CD4-positive, alpha-beta T cell (primary cell): ENCODE measurements at places on chromosomes 1 and 21.

- DNase-seq: no peak
Measured at GRCh38 chr1:72885017-72885416, 602.7 kb upstream of the NEGR1 start.

DNA sequence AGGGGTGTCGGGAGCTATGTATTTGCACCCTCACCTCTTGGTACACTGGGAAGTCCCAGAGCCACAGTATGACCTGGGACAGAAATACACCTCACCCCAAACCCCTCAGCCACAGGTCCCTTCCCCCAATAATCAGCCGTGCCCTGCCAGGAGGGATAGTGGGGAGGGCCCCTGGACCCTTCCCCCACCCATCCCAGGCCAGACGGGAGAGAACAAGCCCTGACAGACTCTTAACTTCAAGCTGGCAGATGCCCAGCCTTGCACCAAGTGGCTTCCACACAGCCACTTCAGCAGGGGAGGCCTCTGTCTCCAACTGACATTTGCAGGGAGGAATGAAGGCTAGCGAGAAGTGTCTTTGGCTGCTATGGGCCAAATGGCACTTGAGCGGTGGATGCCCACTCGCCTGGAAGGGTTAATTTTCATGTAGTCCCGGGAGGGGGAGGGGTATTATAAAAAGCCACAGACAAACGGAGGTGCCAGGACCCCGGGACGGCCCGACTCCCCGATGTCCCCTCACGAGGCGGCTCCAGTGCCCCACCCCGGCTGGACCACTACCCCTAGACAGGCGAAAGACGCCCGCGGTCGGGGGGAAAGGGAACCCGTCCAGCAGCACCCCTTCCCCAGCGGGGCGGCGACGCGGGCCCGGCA lies 495 bp downstream of the SYNC start:
- no peak for DNase-seq

- no peak for DNase-seq
Measured at GRCh38 chr1:196317535-196318522, 290.4 kb downstream of the KCNT2 start.

- DNase-seq: peak; percentile 1
Measured at GRCh38 chr1:228016181-228016510, 9.3 kb downstream of the WNT3A start.

DNA sequence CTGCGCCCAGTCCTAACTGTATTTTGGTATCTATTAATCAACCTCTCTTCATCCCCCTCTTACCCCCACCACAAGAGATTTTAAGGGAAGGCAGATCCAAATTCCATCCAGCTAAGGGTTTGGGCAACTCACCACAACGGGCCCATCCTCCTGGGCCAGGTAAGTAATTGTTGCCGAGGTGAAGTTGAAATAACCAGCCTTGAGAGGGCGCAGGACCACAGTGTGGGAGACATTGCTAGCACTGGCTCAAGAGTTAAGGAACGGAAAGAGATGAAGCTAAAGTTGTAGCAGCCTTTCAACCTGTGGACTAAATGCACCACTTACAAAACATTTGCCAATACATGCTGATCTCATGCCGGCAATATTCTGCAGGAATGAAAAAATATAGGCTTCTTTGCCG lies 5.9 kb downstream of the SSR2 start:
- DNase-seq: no peak

- DNase-seq: no peak
Measured at GRCh38 chr1:167333124-167333523, 112.4 kb downstream of the POU2F1 start.

DNA sequence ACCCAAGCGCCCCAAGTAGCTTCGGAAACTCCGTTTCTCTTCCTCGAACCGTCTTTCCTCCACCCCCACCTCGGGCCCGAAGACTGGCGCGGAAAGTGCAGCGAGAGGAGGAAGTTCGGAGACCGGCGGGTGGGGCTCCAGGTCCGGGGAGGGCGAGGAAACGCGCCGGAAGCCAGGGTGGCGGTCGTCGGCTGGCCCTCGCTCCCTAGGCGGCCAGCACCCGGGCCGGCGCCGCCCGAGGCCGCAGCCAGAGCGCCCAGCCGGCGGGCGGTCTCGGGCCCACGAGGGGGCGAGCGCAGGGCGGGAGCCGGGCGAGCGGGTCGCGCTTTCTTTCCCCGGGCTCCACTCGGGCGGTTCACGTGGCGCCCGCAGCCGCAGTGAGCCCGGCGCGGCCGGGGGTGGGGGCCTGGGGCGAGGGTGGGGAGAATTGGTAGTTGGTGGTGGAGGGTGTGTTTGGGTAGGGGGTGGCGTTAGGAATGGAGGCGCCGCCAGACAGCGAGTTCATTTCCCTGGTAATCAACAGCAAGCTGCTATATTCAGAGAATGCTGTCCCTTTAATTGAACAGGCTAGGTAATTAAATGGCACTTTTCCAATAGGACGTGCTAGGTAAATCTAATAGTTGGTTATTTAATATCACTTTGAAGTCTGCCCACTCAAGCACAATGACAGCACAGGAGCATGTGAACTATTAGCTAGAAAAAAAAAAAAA lies 6.7 kb downstream of the LMO4 start:
- DNase-seq: peak; percentile 62

GRCh38 chr1:53562291-53562980 lies 103.2 kb downstream of the DMRTB1 start:
- DNase-seq: no peak

GRCh38 chr1:234684856-234685255 lies 74.9 kb upstream of the IRF2BP2 start:
- DNase-seq: no peak

- no peak for DNase-seq
Measured at GRCh38 chr1:99756598-99756997, 9.8 kb downstream of the FRRS1 start.

DNA sequence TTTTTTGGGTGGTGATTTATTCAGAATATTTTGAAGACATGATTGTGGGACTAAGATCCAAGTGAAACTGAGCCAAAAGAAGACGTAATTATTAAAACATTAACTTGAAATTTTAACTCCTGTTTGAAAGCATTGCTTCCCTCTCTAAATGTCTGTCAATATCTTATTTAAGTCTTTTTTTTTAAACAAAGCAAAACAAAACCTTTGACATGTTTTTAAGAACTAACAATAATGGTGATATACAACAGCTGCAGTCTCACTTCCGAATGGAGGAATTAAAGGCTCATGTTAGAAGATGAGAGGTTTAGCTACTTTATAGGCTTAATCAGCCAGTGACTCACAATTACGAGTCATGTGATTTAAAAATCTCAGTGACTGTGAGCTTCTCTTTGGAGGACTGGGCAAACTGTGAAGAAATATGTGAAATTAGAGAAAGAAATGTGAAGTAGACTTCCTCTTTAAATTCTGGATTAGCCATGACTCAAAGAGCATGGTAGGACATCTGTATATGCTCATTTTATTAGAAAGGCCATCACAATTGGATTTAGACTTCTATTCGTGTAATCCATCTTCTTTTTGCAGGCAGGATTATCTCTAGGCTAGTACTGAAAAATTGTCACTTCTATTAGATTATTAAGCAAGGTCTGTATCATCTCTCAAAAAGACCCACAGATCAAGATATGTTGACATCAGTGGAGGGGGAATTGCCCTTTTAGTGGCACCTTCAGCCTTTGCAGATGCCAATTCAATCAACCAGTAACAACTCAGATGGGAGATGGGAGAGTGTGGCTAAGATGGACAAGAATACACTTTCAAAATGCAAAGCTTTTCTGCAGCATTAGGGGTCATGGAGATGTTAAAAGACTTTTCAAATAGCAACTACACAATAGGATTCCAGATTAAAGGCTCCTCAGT lies 28.7 kb downstream of the KCNA3 start:
- DNase-seq: no peak

DNA sequence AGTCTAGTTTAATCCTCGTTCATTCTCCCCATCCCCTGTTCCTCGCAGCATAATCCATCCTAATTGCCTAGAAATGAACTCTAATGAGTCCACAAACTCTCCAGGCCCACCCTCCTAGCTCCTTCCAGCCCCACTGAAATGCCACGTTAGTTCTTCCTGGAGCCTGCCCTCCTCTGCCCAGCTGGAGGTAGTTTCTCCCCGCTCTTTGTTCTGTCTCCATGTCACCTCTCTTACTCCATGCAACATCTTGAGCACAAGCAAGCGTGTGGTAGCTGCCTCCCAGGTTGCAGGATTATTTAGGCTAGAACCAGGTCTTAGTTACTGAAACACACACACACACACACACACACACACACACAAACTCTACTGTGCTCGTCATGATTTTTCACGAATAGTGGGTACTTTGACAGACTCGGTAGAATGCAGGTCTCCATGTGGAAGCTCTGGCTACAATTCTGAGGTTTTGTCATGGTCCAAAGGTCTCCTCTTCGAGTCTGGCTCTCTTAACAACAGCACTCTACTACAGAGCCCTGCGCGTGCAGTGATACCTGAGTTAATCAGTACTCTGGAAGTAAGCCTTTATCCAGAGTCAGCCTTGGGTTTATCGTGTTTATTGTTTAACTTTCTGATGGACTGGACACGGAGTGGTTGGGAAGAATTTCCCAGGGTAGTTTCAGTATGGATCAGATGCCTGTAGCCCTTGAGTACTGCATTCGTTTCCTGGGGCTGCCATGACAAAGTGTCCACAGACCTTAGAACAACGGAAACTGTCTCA lies 27.5 kb downstream of the HUNK start:
- DNase-seq: no peak

GRCh38 chr1:29271724-29272123 lies 35.4 kb downstream of the PTPRU start:
- no peak for DNase-seq

DNA sequence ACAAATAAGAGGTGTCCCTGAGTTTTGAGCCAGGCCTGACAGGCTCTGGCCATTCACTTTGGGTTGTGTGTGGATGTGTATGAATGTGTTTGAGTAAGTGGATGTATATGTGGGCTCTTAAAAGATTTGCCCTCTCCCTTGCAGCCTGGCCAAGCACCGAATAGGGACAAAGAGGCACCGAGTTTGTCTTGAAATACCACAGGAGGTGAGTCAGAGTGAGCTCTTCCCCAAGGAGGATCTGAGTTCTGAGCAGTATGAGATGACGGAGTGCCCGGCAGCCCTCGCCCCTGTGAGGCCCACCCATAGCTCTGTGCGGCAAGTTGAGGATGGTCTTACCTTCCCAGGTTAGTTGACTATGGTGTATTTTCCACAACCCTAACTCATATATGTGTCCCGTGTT lies 19.0 kb downstream of the KDM4A start:
- DNase-seq: no peak

DNA sequence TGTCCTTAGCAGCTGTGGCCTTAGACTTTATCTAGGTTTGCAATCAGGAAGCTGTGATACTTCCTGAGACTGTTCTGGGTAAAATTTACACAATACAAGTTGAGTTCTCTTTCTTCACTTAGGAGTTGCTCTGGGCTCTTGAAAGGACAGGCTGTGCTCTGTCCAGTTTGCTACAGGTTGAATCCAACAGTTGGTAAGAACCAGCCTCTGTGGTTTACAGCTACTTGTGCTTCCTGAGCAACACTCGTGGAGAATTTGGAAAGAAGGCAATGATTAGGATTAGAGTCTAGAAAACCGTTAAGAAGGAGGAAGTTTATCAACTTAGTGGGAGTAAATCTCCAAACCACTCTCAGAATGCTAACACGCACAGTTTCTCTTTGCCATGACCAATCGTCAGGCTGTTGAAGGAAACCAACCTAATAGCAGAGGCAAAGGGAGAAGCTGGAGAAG lies 26.8 kb downstream of the GFI1 start:
- DNase-seq: no peak

DNA sequence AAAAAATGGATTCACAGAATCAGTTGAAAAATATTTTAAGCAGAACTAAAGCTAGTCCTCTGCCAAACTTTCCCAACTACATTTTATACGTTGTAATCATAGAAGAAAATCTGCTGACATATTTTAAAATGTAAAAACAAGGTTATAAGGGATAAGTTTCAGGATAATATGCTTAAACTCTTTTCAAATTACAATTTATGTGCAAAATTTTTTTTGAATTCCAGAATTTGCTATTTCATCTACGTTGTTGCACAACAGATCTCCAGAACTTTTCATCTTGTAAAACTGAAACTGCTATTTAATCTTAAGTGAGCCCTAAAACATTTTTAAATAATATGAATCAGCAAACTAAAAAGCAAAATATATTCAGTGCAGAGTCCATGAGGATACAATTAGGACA lies 5.9 kb downstream of the EDEM3 start:
- DNase-seq: no peak

- DNase-seq: no peak
Measured at GRCh38 chr1:183870351-183871077, 65.6 kb downstream of the RGL1 start.

GRCh38 chr1:151783796-151784195 lies 6.5 kb downstream of the TDRKH start:
- no peak for DNase-seq

DNA sequence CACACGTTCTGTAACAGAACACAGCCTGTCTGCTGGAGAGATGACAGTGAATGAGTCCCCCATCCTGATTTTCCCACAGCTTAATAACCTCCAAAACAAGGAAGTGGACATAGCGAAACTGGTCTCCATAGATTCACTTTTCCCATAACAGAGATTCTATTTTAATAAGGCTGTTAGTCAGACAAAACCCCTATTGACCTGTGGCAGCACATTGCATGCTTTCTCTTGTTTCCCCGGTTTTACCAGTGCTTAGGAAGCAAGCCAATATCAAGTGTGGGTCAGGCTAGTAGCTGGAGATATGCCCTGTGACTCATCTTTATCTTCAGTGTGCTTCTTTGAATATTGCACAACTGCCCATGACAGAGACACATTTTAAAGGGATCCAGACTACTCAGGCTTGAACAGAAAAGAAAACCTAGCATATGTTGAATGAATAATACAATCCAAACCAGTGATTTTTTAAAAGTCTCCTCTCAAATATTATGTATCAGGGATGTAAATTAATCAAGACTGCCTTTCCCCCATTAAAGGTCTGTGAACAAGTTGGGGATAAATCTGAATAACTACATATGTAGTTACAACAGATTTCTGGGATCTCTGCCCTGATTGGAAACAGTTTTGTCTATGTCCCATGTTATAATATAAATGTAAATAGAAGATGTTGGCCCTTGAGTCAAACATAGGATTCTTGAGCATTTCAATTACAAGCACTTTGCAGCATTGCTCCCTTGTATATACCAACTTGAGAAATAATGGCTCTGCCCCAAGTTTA lies 11.9 kb upstream of the CLDN8 start:
- DNase-seq: no peak

DNA sequence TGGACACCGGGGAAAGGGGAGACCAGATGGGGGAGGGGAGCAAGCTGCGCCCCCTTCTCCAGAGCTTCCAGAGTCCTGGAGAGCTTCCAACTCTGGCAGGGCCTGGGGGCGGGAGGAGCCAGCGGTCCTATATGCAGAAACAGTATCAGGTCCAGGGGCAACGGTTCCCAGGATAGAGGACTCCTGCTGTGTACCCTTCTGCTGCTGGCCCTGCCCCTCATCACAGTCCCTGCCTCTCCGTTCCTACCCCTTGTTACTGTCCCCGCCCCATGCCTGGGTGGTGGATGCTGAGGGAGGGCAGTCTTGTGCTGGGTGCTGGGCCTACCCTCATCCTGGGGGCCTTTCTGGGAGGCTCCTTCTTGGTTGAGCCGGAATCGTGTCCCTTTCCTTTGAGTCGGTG lies 19.2 kb upstream of the PEX10 start:
- no peak for DNase-seq

- DNase-seq: no peak
Measured at GRCh38 chr1:32266921-32267591, 16.0 kb downstream of the LCK start.
